Subcutaneous preadipocyte (primary cell): ENCODE measurements at places on chromosomes 1 and 21. TPM values are rescaled to one million over a fixed set of nuclear protein-coding genes. Genes with fewer than 3 reads are reported as not detected.

CYP4A11 gene
- total RNA-seq = not detected in 2 replicates

NECTIN4 gene
- 0.20 TPM in 1 of 2 replicates, not detected in the other for total RNA-seq

POGK gene
- 23.1 and 30.9 TPM in 2 replicates for total RNA-seq

PPM1J gene
- total RNA-seq = 1.1 and 1.6 TPM in 2 replicates

TMIGD3 gene
- total RNA-seq = not detected in 2 replicates

AGMAT gene
- 2.2 and 2.9 TPM in 2 replicates for total RNA-seq

LHX8 gene
- total RNA-seq = not detected in 2 replicates

HES3 gene
- total RNA-seq = not detected in 2 replicates

ITSN1 gene
- total RNA-seq = 26.5 and 44.2 TPM in 2 replicates

CCDC190 gene
- total RNA-seq = not detected in 2 replicates
